Epithelial cell of esophagus (primary cell): ENCODE measurements at places on chromosomes 7 and 10.
A peak's percentile ranks its signal among the peaks of the same experiment; 100 is the strongest.

GRCh38 chr10:91672021-91672608 is 39.2 kb upstream of the PPP1R3C start:
- DNase-seq = peak; percentile 54

- DNase-seq = no peak
Measured at GRCh38 chr10:132914732-132915131, 27.6 kb downstream of the CFAP46 start.

GRCh38 chr7:53684693-53685092 is 649.3 kb downstream of the POM121L12 start:
- no peak for DNase-seq

DNA sequence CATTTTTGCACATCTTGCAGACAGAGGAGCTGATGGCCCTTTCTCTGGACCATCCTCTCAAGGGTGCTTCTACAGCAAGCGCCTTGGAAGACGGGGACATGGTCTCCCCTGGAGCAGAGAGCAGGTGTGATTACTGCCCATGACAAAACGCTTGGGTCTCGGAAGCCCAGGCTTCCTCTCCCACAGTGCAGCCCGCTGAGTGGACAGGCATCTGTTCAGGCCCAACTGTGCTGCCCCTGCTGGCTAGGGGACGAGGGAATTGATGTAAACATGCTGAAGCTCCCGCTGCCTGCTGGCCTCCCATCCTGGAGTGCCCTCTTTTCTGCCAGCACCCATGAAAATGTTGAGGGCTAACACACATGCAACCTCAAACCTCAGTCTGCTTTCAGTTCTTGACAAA is 14.3 kb downstream of the IL15RA start:
- no peak for DNase-seq

DNA sequence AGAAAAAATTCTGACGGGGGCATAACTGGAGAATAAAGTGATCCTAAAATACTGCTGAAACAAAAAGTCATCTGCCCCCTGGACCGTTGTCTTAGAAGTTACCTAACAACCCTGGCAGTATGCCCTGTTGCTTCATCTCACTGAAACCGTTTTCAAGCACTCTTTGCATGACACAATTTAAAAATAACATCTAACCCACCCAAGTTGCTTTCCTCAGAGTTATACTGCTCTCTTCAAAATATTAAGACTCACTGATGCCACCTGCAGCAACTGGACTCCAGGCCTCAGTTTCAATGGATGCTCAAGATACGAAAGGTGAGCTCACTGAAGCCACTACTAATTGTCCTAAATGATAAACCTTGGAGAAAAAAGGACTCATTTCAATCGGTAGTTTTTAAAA is 57.4 kb downstream of the CDK6 start:
- peak; percentile 36 for DNase-seq

DNA sequence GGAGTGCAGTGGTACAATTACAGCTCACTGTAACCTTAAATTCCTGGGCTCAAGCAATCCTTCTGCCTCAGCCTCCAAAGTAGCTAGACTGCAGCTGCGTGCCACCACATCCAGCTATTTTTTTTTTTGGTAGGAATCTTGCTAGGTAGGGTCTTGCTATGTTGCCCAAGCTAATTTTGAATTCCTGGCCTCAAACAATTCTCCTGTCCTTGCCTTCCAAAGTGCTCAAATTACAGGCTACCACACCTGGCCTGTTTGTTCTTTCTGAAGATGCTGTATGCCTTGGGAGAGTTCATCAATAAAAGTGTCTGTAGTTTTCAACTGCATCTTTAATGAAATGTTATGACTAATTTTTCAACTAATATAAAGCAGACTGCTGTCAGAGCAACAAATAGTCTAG is 452 bp downstream of the SAMD9 start:
- no peak for DNase-seq

DNA sequence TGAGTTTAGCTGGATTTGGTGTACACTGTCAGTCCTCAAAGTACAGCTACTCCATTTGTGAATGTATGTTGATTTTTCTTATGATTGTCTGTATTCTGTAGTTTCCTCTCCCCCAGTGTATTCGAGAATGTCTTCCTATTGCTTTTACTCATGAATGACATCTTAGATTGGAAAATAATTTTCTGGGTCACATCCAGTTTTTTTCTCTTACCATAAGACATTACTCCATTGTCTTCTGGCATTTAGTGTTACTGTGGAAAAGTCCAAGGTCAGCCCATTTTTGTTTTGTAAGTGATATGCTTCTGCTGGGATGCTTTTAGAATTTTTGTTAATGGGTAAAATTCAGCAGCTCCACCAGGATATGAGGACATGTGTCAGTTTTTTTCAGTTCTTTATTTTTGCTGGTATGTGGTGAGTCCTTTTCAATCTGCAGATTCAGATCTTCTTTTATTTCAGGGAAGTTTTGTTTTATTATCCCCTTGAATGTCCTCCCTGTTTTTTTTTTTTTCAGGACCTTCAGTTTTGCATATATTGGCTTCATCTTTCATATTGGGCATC is 33.6 kb downstream of the WAC start:
- no peak for DNase-seq

- DNase-seq = no peak
Measured at GRCh38 chr7:131498237-131498885, 58.1 kb downstream of the PODXL start.

GRCh38 chr7:84149573-84149972 is 45.0 kb downstream of the SEMA3A start:
- DNase-seq = no peak

GRCh38 chr10:131199646-131200045 is 111.9 kb downstream of the TCERG1L start:
- DNase-seq = no peak

DNA sequence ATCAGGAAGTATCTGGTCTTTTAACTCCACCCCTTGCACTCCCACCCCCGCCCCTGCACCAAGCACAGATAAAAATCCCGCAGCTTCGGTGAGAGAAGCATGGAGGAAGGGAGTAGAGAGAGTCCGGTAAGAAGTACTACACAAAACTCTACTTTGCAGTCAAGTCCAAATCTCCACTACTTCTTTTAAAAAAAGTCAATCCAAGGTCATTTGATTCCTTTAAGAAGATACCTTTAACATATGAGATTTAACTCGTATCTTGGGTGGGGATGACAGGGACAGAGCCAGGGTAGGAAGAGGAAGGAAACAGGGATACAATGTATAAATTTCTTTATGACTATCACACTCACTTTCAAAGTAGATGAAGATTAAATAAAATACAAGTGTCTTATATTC is 132.1 kb downstream of the NRBF2 start:
- DNase-seq = peak; percentile 68

- no peak for DNase-seq
Measured at GRCh38 chr7:80206763-80207162, 72.1 kb downstream of the GNAI1 start.

GRCh38 chr7:33961948-33962347 is 56.6 kb downstream of the BMPER start:
- DNase-seq = no peak

DNA sequence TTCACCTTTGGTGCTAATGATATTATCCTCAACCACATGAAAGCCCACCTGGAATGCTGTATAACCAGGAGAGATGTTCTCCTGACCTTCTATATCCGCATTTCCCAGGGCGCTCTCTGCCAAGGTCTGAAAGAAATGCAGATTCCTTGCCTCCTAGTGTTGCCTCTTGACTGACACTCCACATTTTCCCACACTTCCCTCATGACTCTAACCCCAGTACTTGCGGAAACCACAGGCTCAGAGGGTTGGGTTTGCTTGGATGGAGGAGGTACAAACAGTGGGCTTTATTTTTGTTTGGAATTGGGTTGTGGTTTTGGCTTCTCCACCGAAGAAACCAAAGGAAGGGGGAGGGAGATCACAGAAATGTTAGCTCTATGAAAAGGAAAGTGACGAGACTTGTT is 222.9 kb upstream of the CELF2 start:
- peak; percentile 86 for DNase-seq

GRCh38 chr10:106082865-106083264 is 1081.6 kb downstream of the SORCS1 start:
- peak; percentile 27 for DNase-seq

DNA sequence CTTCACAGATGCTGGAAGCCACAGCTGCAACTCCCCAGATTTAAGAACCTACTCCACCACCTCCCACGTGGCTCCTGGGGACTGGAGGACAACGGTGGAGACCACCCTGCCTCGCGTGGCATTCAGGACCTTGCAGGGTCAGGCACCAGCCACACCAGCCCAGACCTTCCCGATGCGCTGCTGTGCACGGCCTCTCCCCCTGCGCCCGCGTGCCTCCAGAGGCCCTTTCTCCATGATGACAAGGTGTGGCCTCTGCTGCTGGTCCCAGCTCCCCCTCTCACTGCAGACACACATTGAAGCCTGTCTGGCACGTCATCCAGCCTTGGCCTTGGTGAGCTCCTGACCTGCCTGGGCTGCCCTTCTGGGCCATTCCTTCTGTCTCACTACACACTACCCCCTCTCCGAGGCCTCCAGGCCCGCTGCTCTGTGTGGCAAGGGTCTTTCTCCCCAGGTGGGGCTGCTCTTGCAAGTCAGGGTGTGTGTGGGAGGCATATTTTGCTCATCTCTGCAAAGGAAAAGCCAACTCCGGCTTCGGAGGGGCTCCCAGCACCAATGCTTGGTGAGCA is 254.8 kb downstream of the MAD1L1 start:
- DNase-seq = no peak

- DNase-seq = no peak
Measured at GRCh38 chr7:100679129-100679926, 5.8 kb downstream of the GNB2 start.

DNA sequence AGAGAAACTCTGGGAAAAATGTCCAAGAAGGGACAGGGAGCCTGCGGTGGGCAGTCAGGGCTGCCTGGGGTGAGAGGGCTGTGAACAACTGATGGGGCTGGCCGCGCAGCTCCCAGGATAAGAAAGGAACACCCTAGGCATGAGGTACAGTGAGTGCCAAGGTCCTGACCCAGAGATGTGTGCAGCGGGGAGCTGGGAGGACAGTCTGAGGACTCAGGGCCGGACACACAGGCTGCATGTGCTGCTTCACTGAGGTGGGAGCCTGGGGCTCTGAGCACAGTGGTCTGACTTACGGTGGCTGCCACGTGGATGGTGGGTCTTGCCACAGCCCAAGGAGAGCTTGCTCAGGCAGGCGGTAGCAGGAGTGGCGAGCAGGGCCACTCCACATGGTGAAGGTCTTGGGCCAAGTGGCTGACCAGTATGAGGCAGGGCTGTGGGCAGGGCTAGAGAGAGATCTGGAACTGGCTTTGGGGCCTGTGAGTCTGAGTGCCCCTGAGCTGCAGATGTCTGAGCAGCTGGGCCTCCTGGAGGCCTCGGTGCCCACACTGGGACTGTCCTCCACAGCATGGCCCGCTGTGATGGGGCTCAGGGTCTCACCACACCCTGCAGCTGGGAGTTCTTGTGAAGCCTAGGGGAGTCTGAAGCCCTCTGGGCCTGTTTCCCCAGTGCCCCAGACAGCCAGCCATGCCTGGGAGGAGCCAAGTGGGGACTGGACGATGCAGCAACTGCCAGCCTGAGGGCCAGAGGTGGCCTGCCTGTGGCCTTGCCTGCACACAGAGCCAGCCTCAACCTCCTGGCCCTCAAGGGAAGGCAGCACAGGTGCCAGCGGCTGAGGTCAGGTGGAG is 60.3 kb downstream of the RASGEF1A start:
- DNase-seq = no peak

DNA sequence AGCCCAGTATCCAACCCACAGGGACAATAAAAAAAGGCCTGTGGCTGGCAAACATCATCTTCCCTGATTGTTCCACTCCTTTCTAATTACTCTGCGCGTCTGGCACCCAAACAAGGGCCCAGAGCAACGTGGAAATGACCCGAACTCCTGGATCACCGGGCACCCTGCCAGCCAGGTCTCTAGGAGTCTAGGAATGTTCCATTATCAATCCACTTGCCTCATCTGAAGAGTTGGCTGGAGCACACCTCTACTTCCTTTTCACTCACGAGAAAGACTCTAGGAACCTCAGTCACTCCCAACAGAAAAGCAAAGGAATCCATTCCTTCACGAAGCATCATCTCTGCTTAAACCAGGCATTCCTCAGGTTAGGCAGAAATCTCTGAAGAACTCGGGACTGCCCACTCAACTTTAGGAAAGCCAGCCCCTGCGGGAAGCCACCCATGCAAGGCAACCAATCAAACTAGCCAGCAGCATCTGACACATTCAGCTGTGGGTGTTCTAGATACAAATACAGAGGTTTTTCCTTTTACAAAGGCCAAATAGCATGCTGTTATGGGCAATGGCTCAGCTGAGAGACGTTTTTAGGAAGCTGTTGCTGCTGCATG is 37.7 kb downstream of the ATXN7L1 start:
- DNase-seq = peak; percentile 43

GRCh38 chr7:47332681-47333553 is 249.0 kb downstream of the TNS3 start:
- DNase-seq = peak; percentile 19

GRCh38 chr7:101952355-101953247 is 135.2 kb downstream of the CUX1 start:
- peak; percentile 62 for DNase-seq

- no peak for DNase-seq
Measured at GRCh38 chr7:120916121-120916520, 34.5 kb upstream of the ING3 start.

DNA sequence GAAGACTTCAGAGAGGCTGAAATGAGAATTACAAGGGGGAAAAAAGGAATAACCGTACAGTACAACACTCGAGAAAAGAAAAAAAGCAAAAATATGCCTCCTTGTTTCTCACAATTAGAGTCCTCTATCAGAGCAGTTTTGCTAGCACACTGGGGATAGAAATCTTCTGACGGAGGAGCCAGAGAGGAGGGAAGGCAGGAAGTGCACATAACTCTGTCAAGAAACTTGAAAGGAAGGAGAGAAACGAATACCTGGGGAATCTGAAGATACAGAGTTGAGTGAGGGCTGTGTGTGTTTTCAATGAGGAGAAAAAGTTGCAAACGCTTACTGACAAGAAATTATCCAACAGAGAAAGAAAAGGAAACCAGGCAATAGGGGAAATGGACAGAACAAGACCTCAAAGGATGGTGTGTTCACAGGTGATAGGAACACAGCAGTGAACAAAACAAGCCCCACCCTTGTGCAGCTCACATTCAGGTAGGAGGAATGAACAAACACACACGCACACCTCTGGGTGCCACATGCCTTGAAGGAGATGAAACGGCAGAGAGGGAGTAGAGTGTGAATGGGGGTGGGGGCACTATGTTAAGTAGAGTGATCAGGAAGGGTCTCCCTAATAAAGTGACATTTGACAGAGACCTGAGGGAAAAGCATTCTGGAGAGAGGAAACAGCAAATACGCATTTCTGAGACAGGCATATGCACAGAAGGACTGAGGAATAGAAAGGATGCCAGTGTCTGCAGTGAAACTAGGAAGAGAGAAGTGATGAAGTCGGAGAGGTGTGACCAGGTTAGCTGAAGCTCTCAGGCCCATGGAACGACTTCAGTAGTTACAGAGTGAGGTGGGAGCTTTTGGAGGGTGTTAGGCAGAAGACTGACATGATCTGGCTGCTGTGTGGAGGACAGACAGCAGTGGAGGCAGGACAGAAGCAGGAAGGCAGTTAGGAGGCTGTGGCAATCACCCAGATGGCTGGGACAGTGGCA is 46.7 kb upstream of the SPOCK2 start:
- peak; percentile 8 for DNase-seq
